RPMI7951 (cell line): ENCODE measurements at places on chromosomes 3 and 15. TPM values are rescaled to one million over a fixed set of nuclear protein-coding genes. Genes with fewer than 3 reads are reported as not detected.

TLR9 gene
- total RNA-seq, result not detected in 2 replicates

CD200R1 gene
- total RNA-seq, result 0.48 TPM in 1 of 2 replicates, not detected in the other

CHRNA3 gene
- total RNA-seq, result not detected in 2 replicates

UBE2E1 gene
- 153 and 179 TPM in 2 replicates for total RNA-seq

- DNase-seq, result no peak
These were observed 155.5 kb upstream of the TMC3 start for GRCh38 chr15:81529481-81529880.

- no peak for DNase-seq
These were observed 646.0 kb downstream of the TUSC7 start for GRCh38 chr3:117355566-117355965.

DNA sequence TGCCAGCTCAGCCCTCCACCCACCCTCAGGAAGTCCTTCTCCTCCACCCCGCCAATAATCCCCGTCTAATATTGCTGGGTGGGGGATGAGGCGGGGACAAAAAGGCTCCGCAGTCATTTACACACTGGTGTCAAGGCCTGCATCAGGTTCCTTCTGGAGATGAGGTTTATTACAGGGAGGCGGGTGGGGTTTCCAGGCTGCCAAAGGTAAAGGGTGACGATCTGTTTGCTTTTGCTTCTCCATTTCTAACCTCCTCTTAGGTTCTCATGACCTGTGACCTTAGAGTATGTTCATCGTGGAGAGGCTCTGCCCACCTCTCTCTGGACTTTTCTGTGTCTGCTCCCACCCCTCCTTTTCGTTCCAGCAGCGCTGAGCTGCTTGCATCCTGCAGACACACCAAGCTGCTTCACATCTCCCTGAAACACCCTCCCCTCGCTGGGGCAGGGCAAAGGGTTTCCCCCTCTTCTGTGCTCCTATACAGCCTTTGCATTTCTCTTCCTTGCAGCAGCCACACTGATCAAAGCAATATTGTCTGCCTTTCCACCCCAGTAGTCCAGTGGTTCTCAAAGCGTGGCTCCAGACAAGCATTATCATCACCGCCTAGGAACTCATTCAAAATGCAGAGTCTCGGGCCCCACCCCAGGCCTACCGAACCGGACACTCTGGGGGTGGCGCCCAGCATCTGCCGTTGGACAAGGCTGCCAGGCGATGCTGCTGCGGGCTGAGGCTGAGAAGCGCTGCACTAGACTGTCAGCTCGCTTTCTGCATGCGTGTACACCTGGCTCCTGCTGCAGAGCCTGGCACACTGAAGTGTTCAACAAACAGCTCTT is 26.6 kb downstream of the CA12 start:
- DNase-seq, result no peak

DNA sequence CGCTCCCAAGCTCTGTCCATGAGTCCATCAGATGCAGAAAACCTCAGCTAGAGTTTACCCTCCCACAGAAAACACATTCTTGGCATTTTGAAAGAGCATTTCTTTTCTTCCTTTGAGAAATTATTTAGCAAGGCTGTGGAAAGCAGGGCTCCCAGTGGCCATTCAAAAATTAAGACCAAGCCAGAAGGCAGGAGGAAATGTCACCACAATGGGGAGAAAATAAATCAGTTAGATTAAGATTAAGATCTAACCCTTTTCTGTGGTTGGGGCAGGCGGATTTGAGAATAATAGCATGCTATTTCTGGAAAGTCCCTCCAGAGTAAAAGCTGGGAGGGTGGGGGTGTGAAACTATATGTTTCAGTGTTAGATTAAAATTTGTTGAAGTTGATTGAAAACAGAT is 20.2 kb downstream of the LRIG1 start:
- peak; percentile 94 for DNase-seq

- DNase-seq, result no peak
These were observed 360.4 kb upstream of the ROBO2 start for GRCh38 chr3:76679541-76679940.
